ENCODE measurements at places on chromosomes 2 and 18.

- no peaks in the 10 kb centered on the region for H3K27me3 ChIP-seq
- no peak overlapping the region for H3K4me3 ChIP-seq
- peaks cover 35% of the 10 kb centered on the region for H3K4me1 ChIP-seq
These were observed 68.9 kb downstream of the BIRC6 start for GRCh38 chr2:32425719-32426141.

DNA sequence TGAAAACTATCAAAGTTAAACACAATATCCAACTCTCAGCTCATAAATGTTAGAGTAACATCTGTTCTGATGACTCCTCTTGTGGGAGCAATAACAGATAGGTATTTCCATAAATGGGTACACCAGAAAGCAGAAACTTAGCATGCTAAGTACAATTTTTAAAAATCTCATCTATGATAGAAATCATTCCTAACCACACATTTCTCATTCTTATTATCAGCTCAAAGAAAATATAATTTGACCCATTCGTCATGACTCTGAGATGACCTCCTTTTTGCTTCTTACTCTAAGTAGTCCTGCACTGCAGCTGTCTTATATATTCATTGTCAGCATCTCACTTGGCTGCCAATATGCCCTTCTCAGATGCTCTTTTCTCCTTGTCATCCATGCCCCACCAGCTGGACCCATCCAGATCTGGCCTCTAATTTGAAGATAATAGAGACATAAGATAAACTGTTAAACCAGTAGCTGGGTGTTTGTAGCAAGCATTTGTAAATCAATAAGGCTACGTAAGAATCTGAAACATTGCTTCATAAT lies 298.3 kb downstream of the KCNS3 start:
- H3K36me3 ChIP-seq, result no peaks in the 10 kb centered on the region
- no peak for DNase-seq
- H3K27me3 ChIP-seq, result peaks cover 3% of the 10 kb centered on the region
- no peak overlapping the region for H3K27ac ChIP-seq
- H3K4me1 ChIP-seq, result no peaks in the 10 kb centered on the region
- H3K4me3 ChIP-seq, result no peak overlapping the region

DNA sequence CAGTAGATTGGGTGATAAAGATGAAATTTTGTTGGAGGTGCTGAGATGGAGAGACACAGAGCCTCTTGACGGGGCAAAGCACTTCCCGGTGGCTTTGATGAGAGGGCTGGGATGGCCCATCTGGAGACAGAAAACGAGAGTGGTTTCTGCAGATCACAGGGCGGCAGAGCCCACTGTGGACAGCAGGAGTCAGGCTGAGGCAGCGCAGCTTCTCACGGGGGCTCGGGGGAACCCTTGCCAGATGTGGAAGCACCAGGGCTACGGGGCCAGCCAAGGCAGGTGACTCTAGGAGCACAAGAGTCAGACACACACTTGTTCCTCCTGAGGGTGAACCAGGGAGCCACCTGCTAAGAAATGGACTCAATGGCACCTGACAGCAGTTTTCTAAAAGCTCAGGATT lies 78.5 kb downstream of the TPO start:
- no peaks in the 10 kb centered on the region for H3K27me3 ChIP-seq
- H3K36me3 ChIP-seq, result no peaks in the 10 kb centered on the region
- no peak overlapping the region for H3K4me3 ChIP-seq
- H3K4me1 ChIP-seq, result no peaks in the 10 kb centered on the region
- no peak for DNase-seq
- no peak overlapping the region for H3K27ac ChIP-seq

DNA sequence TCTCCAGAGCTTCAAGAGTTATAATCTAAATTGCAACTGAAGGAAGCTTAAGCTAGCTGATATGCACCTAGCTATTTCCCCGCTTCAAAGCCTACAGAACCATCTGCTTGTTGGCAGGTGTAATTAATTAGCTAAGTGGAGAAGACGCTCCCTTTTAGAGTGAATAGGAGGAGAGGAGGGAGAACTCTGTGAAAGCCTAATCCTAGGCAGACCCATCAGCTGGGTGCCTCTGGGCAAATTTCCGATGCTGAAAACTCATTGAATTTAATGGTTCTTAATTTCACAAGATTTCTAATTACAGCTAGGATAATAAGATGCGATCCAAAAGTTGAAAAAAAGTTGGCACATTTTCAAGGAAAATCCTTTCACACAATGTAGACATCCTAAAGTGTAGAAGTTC lies 735.9 kb downstream of the ERBB4 start:
- H3K36me3 ChIP-seq, result no peaks in the 10 kb centered on the region
- no peaks in the 10 kb centered on the region for H3K4me1 ChIP-seq
- H3K27me3 ChIP-seq, result no peaks in the 10 kb centered on the region
- no peak overlapping the region for H3K27ac ChIP-seq
- H3K4me3 ChIP-seq, result no peak overlapping the region

DNA sequence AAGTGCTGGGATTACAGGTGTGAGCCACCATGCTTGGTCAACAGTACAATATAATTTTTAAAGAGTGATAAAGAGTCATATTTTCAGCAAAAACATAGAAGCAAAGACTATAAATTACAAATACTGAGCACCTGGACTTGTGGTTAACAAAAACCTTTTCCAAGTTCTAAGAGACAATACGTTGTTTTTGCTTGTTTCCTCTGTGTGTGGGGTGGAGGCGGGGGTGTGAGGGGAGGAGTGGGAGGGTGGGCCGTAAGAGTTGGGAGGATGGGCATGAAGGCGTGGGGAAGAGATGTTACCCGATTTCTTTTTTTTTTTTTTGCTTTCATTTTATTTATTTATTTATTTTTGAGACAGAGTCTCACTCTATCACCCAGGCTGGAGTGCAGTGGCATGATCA lies 78.0 kb upstream of the WIPF1 start:
- peaks cover 62% of the 10 kb centered on the region for H3K36me3 ChIP-seq
- no peaks in the 10 kb centered on the region for H3K27me3 ChIP-seq
- no peak for DNase-seq
- peak overlapping the region; percentile 26 for H3K27ac ChIP-seq
- H3K4me3 ChIP-seq, result no peak overlapping the region

- no peaks in the 10 kb centered on the region for H3K27me3 ChIP-seq
- no peak for DNase-seq
- no peak overlapping the region for H3K4me3 ChIP-seq
- H3K4me1 ChIP-seq, result no peaks in the 10 kb centered on the region
These were observed 16.0 kb downstream of the EPG5 start for GRCh38 chr18:45951016-45951714.

- no peak overlapping the region for H3K4me3 ChIP-seq
- peaks cover 6% of the 10 kb centered on the region for H3K27me3 ChIP-seq
- H3K27ac ChIP-seq, result no peak overlapping the region
- no peaks in the 10 kb centered on the region for H3K36me3 ChIP-seq
These were observed 23.0 kb downstream of the ERMN start for GRCh38 chr2:157302492-157303099.

- no peak overlapping the region for H3K27ac ChIP-seq
- no peaks in the 10 kb centered on the region for H3K4me1 ChIP-seq
These were observed 36.4 kb downstream of the COL5A2 start for GRCh38 chr2:189142893-189143759.

DNA sequence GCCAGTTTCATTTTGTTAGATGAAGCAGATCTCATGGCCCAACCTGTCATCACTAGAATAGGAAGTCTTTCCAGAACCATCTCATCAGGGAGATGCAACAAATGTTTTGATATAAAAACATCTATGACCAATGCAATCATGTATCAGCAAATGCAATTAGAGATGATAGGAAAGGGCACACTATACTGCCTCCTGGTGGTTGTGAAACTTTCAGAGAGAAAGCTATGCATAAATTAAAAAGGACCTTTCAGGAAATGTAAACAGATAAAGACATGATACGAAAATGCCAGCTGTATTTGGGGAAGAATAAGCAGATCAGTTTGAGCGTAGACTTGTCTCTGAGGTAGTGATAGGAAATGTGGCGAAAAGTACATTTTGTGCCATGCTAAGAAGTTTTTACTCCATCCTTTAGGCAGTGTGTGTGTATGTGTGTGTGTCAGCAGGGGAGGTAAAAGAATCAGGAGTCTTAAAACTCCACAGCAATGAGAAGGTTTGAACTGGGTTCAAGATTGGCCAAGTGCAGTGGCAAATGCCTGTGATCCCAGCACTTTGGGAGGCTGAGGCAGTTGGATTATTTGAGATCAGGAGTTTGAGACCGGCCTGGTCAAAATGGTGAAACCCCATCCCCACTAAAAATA lies 479.3 kb downstream of the CPS1 start:
- H3K27ac ChIP-seq, result no peak overlapping the region
- no peaks in the 10 kb centered on the region for H3K27me3 ChIP-seq
- H3K4me1 ChIP-seq, result no peaks in the 10 kb centered on the region
- H3K36me3 ChIP-seq, result no peaks in the 10 kb centered on the region
- DNase-seq, result no peak
- H3K4me3 ChIP-seq, result no peak overlapping the region

DNA sequence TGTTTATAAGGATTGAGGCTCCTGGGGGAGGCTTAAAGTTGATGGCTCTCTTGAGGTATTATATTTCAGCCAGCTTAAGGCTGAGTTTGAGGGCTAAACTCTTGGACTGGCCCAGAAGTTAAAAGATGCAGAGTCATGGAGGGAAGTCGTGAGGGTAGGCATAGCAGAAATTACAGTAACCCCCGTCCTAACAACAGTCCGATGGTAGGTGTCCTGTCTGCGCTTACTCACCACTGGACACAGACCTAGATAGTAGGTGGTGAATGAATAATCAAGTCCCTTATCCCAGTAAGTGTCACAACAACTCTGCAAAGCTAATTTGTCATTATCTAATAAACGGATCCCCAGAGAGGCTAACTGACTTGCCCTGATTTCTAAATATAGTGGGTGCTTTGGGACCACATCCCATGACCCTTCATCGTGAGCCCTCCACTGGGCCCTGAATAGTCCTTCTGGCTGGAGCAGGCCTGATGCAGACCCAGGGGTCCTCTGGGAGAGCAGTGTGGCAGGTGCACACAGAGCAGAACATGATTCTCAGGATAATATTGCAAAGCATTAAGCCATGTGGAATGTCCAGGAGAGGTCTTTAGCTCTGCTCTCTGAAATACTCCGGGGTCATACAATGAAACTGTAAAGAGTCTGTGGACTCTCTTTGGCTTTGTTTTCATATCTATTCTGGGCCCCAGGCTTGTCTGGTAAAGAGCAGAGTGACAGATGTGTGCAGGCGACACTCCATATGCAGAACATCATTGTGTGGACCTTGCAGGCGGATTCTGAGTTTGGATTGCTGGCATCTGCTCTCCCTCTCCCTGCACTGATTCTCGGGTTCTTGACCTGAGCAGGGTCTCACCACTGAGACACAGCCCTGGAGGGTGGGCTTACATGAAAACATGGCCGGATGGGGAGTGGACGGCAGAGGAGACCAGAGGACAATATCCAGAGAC lies 98.1 kb downstream of the RNF144A start:
- peaks cover 13% of the 10 kb centered on the region for H3K4me1 ChIP-seq
- no peaks in the 10 kb centered on the region for H3K27me3 ChIP-seq
- H3K36me3 ChIP-seq, result peaks cover 1% of the 10 kb centered on the region

DNA sequence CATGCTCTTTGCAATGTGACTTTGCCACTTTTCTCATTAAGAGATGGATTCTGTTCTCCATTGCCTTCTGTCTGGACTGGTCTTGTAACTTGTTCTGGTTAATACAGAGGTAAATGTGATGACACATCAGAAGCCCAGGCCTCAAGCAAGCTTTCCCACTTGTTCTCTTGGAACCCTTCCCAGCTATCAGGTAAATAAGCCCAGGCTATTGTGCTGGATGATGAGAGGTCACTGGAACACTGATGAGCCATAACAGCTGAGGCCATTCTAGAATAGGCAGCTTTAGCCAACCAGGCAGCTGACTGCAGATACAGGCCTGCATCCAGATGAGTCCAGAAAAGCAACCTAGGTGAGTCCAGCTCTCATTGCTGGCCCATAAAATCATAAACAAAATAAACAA lies 1007.0 kb upstream of the ACVR2A start:
- H3K36me3 ChIP-seq, result no peaks in the 10 kb centered on the region
- H3K4me3 ChIP-seq, result no peak overlapping the region
- no peak overlapping the region for H3K27ac ChIP-seq
- DNase-seq, result no peak
- H3K4me1 ChIP-seq, result no peaks in the 10 kb centered on the region

- peaks cover 22% of the 10 kb centered on the region for H3K27me3 ChIP-seq
- H3K4me3 ChIP-seq, result no peak overlapping the region
- no peaks in the 10 kb centered on the region for H3K36me3 ChIP-seq
- H3K4me1 ChIP-seq, result no peaks in the 10 kb centered on the region
- H3K27ac ChIP-seq, result no peak overlapping the region
These were observed 53.6 kb upstream of the LAPTM4A start for GRCh38 chr2:20104900-20105545.

DNA sequence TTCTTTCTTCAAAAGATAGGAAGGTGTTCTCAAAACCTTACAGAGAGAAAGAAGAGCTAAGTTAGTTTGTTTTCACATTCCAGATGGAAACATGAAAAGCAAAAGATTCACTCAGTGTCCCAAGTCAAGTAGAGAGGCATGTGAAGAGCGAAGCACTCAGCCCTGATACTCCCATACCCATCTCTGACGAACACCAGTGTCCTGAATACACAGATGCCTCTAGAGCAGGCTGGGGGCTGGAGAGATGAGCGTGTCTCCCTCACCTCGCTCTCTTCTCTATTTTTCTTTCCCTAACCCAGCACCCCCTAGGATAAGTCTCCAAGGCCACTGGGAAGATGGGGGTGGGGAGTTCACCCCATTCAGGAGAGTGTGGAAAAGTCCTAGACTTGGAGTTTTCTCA lies 227.8 kb downstream of the TMEM163 start:
- H3K36me3 ChIP-seq, result no peaks in the 10 kb centered on the region
- no peak overlapping the region for H3K27ac ChIP-seq
- H3K4me1 ChIP-seq, result no peaks in the 10 kb centered on the region
- H3K4me3 ChIP-seq, result no peak overlapping the region
- peaks cover 43% of the 10 kb centered on the region for H3K27me3 ChIP-seq

DNA sequence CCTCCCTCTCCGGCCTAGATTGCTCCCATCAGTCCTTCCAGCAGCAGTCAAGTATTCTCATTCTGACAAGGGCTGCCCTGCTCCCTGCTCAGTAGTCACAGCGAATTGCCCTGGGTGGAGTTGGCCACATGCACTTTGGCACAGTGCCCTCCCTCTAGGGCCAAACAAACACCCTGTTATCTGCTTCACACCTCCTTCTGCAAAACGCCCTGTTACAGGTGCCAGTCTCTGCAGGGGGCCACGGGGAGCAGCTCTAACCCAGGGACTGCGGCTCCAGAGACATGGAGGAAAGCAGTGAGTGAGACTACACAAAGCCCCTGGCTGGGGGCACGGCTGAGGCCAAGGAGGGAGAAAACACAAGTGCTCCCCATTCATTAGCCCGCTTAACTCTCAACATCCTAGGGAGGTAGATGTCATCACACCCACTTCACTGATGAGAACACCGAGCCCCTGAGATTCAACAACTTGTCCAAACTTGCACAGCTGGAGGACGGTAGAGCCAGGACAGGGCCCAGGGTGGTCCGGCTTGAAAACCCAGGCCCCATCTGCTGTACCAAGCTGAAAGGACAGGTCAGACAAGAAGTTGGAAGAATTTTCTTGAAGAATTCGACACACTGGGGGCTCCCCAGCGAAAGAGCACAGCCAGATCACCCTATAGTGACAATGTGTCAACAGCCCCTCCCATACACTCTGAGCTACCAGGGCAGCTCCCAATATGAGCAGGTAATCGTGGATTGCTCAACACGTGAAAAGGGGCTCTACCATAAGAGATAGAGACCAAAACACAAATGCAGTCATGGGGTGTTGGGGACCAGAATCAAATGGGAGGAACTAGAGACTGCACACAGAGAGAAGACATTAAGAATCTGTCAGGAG lies 8.7 kb upstream of the TFCP2L1 start:
- H3K27me3 ChIP-seq, result peaks cover 5% of the 10 kb centered on the region
- H3K36me3 ChIP-seq, result no peaks in the 10 kb centered on the region
- no peak overlapping the region for H3K27ac ChIP-seq
- DNase-seq, result no peak

Measured in activated CD8-positive, alpha-beta memory T cell treated with anti-CD3 and anti-CD28 coated beads, Interleukin-2, amount 10 ng/mL, durations not matched to agents 7 days and 5 days (primary cell).